ENCODE measurements at places on chromosomes 5 and 9.

DNA sequence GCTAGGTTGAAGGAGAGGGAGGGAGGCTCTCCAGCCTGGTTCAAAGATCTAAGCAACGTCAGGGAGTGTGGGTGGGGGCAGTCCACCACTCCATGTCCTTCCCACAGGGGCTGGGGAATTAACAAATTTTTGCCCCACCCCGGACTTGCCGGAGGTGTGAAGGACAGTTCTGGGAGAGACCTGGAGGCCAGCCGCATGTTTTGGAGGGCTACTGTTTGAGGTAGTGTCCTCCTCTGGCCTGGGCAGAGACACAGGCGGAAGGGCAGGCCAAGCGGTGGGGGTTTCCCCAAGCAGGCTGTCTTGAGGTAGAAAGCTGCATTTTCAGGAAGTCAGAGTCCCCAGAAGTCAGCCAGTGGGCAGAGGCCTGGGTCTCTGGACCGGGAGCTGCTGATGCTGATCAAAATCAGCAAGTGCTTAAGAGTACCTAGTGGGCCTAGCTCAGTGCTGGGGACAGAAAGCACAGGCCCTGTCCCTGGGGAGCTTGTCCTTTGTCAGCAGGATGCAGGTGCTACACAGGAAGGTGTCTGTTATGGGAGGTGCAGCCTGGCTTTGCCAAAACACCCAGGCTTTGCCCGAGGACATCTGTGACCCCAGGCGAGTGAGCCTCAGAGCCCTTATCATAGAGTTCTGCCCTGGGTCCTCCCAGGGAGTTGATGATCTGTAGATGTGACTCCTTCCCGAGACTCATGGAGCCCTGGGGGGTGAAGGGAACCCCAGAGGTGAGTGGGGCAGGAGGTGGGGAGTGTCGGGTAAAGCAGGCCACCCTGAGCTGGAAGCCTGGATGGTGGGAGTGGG lies 18.5 kb downstream of the JADE2 start:
- DNase-seq, result peak; percentile 79

GRCh38 chr9:87507576-87507975 lies 9.9 kb downstream of the DAPK1 start:
- no peak for DNase-seq

- DNase-seq, result no peak
Measured at GRCh38 chr5:140322751-140323731, 20.1 kb upstream of the PFDN1 start.

DNA sequence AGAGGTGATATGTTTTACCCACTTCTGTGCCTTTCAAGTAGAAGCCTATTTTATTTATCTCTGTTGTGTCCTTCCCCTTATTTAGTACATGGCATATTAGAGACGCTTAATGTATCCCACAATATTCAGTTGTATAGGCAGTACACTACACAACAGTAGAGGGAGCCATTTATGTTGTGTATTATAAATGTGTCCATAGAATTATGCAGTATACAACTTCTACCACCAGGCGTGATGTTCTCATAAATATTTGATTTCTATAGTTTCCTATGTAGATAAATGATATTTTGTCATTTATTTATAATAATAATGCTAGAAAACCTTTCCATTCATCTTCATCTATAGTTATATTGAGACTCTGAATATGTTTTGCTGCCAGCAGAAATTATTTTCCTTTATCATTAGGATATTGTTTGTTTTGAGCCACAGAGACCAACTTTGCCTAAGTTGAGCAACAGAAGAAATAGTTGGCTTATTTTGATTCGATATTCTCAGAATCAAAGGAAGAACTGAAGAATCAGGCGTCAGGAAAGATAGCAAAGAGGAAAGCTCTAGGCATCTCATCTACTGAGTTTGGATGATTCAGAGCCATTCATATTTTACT lies 81.7 kb downstream of the ADAMTS19 start:
- no peak for DNase-seq

DNA sequence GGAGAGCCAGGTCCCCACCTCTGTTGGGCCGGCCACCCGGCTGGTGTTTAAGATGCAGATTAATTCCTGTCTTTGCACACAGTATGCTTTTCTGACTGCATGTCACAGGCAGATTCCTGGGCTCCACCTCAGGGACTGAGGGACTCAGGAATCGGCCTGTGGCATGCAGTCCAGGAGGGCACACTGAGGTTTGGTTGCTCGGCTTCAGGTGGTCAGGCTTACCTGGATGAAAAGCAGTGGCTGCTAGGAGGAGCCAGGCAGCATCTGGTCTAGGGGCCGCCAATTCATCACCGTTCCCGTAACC lies 1.1 kb downstream of the WDR5 start:
- no peak for DNase-seq

- DNase-seq, result no peak
Measured at GRCh38 chr5:14801792-14802191, 69.8 kb downstream of the ANKH start.

- DNase-seq, result no peak
Measured at GRCh38 chr9:83422527-83422926, 115.7 kb downstream of the FRMD3 start.

DNA sequence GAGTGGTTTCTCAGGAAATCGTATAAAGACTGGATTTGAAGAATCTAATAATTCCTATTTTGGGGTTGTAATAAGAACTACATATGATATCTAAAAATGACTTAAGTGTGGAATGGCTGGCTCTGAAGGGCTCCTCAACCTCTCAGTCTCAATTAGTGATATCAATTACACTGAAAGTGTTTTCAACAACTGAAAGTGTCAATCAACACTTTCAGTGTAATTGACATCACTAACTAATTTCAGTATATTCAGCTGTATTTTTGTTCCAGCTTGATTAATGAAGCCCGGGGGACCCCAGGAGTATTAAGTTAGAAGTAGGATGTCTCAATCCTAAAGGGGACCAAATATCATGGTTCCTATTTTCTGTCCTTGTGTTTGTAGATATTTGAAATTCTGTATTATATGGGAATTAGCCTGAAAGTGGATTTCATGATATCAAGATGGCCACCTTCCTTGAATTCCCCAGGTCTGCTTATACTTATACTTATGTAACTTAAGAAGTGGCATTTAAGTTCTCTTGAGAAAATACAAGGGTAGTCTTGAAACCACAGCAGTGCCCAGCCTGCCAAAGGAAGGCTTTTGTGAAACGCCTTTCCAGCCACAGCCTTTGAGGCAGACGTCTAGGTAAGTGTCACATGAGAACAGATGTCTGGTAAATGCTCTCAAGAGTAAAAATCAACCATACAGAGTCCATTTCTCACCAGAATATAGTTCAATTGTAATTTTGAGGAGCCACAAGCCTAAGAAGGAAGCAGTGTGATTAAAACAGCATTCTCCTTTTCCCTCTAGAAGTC lies 4.6 kb downstream of the BASP1 start:
- DNase-seq, result no peak

DNA sequence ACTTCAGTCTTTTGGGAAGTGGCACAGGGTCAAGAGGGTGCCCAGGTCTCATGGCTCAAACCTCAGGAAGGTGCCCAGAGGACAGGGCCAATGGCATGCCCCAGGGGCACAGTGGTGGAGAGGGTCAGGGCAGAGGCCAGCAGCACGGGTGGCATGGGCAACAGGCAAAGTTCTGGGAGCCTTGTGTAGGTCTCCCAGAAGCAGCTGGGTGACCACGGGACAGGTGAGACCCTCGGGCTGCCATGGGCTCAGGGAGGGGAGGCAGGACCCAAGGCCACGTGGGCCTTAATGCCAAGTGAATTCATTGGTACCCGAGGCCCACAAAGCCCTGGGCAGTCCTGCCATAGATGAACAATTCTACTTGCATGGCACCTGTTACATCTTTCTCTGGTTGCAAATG lies 72.4 kb upstream of the ADAMTS2 start:
- no peak for DNase-seq

DNA sequence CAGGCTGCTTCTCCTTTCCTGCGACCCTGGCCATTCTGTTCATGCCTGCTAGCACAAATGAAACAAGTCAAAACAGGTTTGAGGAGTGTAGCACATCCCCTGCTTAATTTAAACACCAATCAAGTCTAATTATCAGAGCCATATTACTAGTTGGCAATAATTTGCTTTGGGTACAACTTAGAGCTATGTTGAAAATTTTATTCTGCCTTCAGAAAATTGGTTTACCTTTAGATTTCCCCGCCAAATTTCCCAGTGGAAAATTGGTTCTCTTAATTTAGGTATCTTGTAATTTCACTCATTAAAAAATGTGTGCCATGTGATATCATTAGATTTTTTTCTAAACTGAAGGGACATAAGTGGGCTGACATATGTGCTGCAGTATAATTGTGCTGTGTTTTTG lies 265.8 kb downstream of the MAST4 start:
- no peak for DNase-seq

- no peak for DNase-seq
Measured at GRCh38 chr9:130890124-130890523, 6.5 kb downstream of the QRFP start.

- no peak for DNase-seq
Measured at GRCh38 chr9:86741311-86742208, 205.7 kb downstream of the GAS1 start.

GRCh38 chr9:134352247-134352933 lies 26.1 kb downstream of the RXRA start:
- DNase-seq, result no peak

- no peak for DNase-seq
Measured at GRCh38 chr5:179616002-179616594, 7.4 kb downstream of the HNRNPH1 start.

DNA sequence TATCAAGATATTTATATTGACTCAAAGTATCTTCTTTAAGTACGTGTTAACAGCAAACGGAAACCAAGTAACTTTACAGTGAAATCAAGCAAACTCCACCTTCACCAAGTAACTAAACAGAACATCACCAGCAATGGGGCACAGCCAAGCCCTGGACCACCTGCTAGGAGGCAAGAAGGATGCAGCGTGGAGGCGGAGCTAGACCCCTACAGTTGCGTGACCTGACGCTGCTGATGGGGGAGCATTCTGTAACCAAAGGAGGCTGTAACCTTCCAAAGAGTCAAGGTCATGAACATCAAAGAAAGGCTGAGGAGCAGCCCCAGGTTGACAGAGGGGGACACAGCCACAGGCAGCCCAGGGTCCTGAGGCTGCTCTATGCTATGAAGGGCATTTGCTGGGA lies 6.1 kb downstream of the VAV2 start:
- DNase-seq, result no peak

DNA sequence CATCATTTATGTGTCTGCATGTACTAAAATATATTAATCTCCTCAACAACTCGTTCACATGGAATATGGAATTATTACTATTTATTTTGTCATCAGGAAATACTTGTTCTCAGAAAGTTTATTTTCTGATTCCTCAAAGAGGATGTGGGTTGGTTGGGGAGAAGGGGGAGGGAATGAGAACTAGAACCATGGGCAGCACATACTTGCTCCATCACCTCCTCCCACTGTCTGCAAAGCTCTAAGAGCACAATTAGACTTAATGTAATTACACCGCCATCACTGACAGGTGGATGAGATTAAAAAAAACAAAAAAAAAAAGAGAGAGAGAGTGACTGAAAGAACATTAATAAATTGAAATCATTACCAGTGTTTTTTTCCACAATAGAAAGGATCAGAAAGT lies 98.2 kb downstream of the OXCT1 start:
- no peak for DNase-seq

DNA sequence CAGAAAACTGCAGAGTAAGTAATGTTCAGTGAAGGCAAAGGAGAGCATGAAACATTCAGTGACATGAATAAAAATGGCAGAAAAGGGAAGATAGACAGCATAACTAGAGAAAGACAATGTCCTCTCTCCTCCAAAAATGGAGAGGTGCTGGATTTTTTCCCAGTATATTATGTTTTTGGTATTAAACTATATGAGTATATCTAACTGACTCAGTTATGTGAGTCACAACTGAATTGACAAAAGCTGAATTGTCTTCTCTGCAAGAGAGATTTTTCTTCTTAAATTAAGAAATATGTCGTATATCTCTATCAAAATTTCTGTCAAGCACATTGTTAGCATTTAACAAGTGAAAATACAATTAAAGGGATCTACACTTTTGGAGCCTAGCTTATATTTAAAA lies 375.1 kb downstream of the CHSY3 start:
- no peak for DNase-seq

DNA sequence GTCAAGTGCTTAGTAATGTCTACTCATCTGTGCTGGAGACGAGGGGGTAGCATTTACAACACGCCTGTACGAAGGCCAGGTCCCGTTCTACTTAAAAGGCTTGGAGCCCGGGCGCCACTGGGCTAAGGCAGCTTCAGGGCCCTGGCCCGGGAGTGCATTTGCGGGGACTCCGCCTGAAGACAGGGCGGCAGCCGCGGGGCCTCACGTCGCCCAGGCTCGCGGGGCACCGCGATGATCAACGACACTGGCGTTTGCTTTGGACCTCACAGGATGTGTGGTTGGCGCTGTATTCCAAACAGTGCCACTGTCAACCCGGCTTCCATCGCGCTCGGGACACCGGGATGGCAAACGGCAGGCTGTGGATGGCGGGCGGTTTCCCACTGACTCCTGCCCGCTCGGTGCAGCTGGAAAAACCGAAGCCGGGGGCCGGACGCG lies 1.1 kb upstream of the TENT4A start:
- DNase-seq, result peak; percentile 49

GRCh38 chr5:113059232-113060040 lies 82.8 kb downstream of the DCP2 start:
- no peak for DNase-seq

GRCh38 chr9:129316281-129317030 lies 138.4 kb upstream of the IER5L start:
- DNase-seq, result no peak

DNA sequence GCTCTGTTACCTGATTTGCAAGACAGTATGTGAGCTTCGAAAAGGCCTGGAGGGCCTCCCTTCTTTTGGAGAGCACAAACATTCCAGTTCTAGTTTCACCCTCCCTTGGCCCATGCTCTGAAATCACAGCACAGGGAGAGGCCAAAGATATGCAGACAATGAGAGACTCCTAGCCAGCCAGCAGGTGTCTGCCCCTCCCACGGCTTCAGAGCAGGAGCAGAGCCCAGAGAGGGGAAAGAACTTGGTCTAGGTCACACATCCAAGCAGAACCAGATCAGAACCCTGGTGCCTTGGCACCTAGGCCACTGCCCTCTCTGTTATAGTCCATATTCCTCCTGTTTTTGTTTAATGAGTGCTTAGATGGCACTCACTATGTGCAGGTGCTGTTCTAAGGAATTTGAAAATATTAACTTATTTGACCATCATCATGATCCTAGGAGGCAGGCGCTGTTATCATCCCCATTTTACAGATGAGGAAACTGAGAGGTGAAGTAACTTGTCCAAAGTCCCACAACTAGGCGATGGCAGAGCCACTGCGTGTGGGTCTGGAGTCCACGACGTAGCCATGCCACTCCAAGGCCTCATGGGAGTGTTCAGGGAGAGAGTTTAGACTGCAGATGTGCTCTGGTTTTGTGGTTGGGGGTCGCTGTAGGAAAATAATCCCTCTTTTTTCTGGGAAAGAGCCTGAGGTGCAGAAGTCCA lies 27.2 kb downstream of the TMOD1 start:
- DNase-seq, result no peak

- no peak for DNase-seq
Measured at GRCh38 chr9:132509928-132510874, 72.2 kb upstream of the BARHL1 start.

DNA sequence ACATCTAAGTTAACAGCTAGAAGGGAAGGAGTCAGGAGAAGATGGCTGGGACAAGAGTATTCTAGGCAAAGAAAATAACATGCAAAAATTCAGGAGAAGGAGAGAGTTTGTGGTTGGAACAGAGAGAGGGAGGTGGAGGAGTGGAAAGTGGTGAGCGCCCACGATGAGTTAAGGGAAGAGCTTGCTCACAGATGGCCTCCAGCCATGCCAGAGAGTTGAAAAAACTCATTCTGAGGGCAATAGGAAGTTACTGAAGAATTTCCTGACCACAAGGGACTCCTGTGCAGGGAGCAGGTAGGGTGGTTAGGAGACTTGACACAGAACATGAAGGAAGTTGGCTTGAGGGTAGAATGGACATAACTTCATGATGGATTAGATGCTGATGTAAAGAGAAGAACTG lies 159.7 kb downstream of the DOCK2 start:
- no peak for DNase-seq

- no peak for DNase-seq
Measured at GRCh38 chr9:69798744-69799143, 21.9 kb upstream of the CFAP95 start.

All from naive B cell (primary cell).